ENCODE measurements at places on chromosomes 6 and 20.

DNA sequence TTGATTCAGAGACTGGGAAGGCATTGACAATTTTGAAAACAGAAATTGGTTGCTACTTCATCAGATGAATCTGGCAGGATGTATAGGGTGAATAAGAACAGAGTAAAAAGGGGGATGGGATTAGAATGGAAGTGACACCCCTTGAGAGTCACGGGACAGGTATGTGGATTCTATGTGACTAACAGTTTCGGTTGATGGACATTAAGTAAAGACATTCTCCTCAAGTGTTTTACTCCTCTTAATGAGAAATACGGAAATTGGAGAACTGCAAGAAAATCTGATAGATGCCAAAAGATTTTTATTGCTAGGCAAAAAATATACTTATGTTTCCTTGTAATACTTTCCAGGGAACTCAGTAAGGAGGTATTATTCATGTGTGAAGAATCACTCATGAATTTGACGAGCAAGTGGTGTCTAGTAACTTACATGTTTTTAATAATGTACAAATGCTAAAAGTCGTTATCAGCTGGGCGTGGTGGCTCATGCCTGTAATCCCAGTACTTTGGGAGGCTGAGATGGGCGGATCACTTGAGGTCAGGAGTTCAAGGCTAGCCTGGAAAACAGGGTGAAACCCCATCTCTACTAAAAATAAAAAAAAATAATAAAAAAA is 135.8 kb downstream of the KIF16B start:
- H3K4me1 ChIP-seq, result no peaks in the 10 kb centered on the region
- no peak overlapping the region for H3K27ac ChIP-seq
- H3K4me3 ChIP-seq, result no peak overlapping the region
- H3K27me3 ChIP-seq, result no peaks in the 10 kb centered on the region
- H3K36me3 ChIP-seq, result no peaks in the 10 kb centered on the region

- no peak overlapping the region for H3K4me3 ChIP-seq
- H3K36me3 ChIP-seq, result no peaks in the 10 kb centered on the region
- H3K4me1 ChIP-seq, result no peaks in the 10 kb centered on the region
- no peaks in the 10 kb centered on the region for H3K27me3 ChIP-seq
- no peak for DNase-seq
- no peak overlapping the region for H3K27ac ChIP-seq
Observed at GRCh38 chr6:92124200-92124651, 1295.1 kb downstream of the EPHA7 start.

GRCh38 chr20:22582964-22583772 is 1.2 kb downstream of the FOXA2 start:
- no peaks in the 10 kb centered on the region for H3K27me3 ChIP-seq
- H3K27ac ChIP-seq, result peak overlapping the region; percentile 89
- peaks cover 22% of the 10 kb centered on the region for H3K4me1 ChIP-seq
- peak overlapping the region; percentile 92 for H3K4me3 ChIP-seq
- no peak for DNase-seq

GRCh38 chr20:611843-612185 is 1.7 kb upstream of the TCF15 start:
- H3K27me3 ChIP-seq, result no peaks in the 10 kb centered on the region
- H3K36me3 ChIP-seq, result no peaks in the 10 kb centered on the region
- no peaks in the 10 kb centered on the region for H3K4me1 ChIP-seq

- H3K4me3 ChIP-seq, result no peak overlapping the region
- no peak for DNase-seq
- H3K27ac ChIP-seq, result no peak overlapping the region
- H3K27me3 ChIP-seq, result no peaks in the 10 kb centered on the region
Observed at GRCh38 chr6:170057961-170058877, 232.7 kb downstream of the DLL1 start.

DNA sequence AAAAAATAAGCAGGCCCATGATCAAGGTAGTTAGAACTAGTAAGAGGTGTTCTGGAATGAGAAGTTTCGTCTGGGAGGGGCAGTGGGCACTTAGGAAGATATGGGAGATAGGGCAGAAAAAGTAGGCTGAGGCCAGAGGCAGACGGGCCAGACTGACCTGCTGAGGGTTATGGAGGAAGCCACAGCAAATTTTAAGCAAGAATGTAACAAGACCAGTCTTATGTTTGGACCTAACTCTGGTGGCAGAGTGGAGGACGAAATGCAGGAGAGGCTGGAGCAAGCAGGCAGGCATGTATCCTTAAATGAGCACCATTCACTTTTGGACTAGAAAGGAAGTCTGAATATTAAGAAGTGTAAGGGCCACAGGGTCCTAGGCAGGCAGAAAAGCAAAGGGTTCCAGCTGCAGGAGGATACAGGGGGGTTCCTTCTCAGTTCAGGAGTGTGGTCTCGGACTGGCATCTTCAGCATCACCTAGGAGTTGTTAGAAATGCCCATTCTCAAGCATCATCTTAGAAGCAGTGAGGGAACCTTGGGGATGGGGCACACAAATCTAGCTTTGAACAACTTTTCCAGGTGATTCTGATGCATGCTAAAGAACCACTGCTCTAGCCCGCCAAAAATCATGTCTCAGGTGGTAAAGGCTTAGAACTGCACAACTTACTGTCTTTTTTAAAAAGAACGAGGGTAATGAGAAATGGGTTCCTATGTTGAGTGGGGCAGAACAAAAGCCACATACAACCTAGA is 1.7 kb upstream of the DSTN start:
- H3K36me3 ChIP-seq, result peaks cover 2% of the 10 kb centered on the region
- peak overlapping the region; percentile 88 for H3K4me3 ChIP-seq
- peaks cover 49% of the 10 kb centered on the region for H3K4me1 ChIP-seq
- DNase-seq, result no peak

GRCh38 chr6:1200409-1201101 is 111.3 kb upstream of the FOXQ1 start:
- H3K36me3 ChIP-seq, result no peaks in the 10 kb centered on the region
- no peaks in the 10 kb centered on the region for H3K4me1 ChIP-seq
- H3K27ac ChIP-seq, result no peak overlapping the region
- no peak overlapping the region for H3K4me3 ChIP-seq
- H3K27me3 ChIP-seq, result no peaks in the 10 kb centered on the region

DNA sequence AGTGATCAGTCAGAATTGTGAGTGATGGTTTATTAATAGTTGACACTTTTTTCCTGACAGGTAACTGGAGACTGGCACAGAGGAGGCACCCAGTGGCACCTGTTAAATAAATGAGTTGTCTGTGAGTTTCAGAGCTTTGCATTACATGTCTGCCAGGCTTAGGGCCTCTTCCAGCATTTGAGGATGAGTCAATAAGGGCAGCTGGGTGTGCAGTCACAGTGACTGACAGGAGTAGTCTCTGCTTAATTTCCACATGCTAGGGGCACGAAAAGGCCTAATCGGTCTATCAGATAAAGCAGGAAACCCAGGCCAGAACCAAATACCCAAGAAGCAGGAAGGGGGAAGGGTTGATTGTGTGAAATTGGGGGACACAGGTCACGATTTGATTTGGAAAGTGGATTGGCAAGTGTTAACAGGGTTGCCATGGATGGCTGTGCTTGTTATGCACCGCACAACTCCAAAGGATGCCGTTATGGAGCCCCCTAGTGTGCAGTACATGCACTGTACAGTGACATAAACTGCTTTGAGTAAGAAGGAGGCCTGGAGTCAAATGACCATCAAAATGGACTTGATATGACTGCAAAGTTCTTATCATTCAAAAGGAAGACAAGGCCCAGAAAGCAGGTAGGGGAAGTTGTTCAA is 111.9 kb upstream of the GGTLC1 start:
- H3K4me3 ChIP-seq, result no peak overlapping the region
- peak; percentile 42 for DNase-seq
- H3K27ac ChIP-seq, result no peak overlapping the region
- no peaks in the 10 kb centered on the region for H3K4me1 ChIP-seq
- 0 out of 2 replicates have a peak, but pooled peaks cover 2% of the 10 kb centered on the region for H3K27me3 ChIP-seq

- H3K27me3 ChIP-seq, result peaks cover 10% of the 10 kb centered on the region
- DNase-seq, result no peak
- H3K27ac ChIP-seq, result no peak overlapping the region
Observed at GRCh38 chr6:36285187-36285671, 15.4 kb downstream of the PNPLA1 start.

- no peaks in the 10 kb centered on the region for H3K4me1 ChIP-seq
- no peak for DNase-seq
- no peak overlapping the region for H3K27ac ChIP-seq
- H3K27me3 ChIP-seq, result no peaks in the 10 kb centered on the region
- no peak overlapping the region for H3K4me3 ChIP-seq
Observed at GRCh38 chr6:75169689-75170586, 35.9 kb downstream of the COL12A1 start.

DNA sequence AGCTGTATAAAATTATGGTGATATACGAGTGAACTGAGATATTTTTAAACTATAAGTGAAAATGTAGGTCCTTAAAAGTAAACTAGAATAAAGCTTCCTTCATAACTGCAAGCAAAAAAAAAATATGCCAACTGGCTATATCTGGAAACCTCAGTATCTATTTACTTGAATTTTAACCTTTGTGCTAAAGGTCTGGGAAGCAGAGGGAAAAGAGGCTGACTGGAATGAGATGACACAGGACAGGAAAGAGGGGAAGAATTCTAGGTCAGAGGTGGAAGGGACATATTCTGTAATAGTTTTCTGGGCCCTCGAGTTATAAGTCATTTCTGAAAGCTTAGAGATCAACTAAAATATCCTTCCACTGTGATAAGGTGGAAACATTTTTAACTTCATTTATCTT is 46.8 kb downstream of the AIG1 start:
- H3K36me3 ChIP-seq, result no peaks in the 10 kb centered on the region
- no peaks in the 10 kb centered on the region for H3K27me3 ChIP-seq
- DNase-seq, result no peak
- H3K4me3 ChIP-seq, result no peak overlapping the region
- no peak overlapping the region for H3K27ac ChIP-seq

- no peak overlapping the region for H3K4me3 ChIP-seq
- DNase-seq, result peak; percentile 74
- H3K36me3 ChIP-seq, result no peaks in the 10 kb centered on the region
- H3K27me3 ChIP-seq, result no peaks in the 10 kb centered on the region
Observed at GRCh38 chr6:7058250-7058923, 49.4 kb upstream of the RREB1 start.

- no peaks in the 10 kb centered on the region for H3K27me3 ChIP-seq
- no peak overlapping the region for H3K4me3 ChIP-seq
- H3K4me1 ChIP-seq, result no peaks in the 10 kb centered on the region
Observed at GRCh38 chr6:19668710-19669109, 168.5 kb upstream of the ID4 start.

DNA sequence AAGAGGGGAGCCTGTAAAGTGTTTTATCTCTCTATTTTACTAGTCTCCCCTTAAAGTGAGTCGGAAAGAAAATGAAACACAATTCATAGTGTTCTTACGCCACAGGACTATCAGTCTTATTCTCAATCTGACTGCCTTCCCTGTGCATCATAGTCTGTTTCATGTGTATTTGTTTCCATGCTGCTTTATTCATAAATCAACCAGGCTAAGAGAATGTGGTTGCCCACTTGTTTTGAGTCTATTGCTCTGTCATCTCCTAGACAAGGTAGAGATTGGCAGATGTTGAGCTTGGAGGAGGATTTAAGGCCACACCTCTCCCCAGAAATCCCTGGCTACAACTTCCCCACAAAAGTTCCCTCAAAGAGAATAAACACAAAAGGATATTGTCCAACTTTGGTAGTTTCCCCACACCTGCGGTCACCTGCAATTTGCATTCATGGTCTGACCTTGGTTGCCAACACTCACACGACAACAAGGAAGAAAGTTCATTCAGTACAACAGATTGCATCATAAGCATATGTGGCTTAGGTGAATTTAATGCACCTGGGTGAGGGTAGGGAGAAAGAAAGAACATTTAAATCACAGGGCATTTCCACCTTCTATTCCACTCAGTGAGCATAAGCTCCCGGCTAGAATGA is 167.1 kb upstream of the FBXL4 start:
- H3K27me3 ChIP-seq, result peaks cover 16% of the 10 kb centered on the region
- no peaks in the 10 kb centered on the region for H3K4me1 ChIP-seq
- no peaks in the 10 kb centered on the region for H3K36me3 ChIP-seq
- H3K4me3 ChIP-seq, result no peak overlapping the region
- DNase-seq, result no peak

GRCh38 chr6:163529605-163530004 is 115.1 kb downstream of the QKI start:
- peaks cover 42% of the 10 kb centered on the region for H3K4me1 ChIP-seq
- peak overlapping the region; percentile 36 for H3K27ac ChIP-seq
- H3K36me3 ChIP-seq, result no peaks in the 10 kb centered on the region

- H3K4me3 ChIP-seq, result no peak overlapping the region
- H3K27ac ChIP-seq, result no peak overlapping the region
Observed at GRCh38 chr20:23915844-23916243, 36.3 kb upstream of the CST5 start.

DNA sequence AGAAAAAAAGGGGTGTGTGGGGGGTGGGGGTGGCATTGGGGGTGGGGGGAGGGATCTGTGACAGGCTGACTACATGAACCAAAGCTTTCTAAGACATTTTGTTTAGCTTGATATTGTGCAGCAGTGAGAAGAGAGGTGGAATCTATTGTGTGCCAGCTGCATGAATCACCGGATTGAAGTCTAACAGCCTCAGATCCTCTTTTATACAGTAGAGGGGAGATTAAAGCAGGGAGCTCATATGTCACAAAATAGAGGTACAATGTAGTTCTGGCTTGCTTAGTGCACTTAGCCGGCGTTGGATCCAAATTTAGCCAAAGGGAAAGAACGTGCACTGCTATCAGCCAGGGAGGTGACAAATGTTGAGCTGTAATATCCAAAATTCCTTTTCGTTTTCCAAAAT is 404.2 kb upstream of the CITED2 start:
- DNase-seq, result no peak
- no peak overlapping the region for H3K4me3 ChIP-seq
- peak overlapping the region; percentile 2 for H3K27ac ChIP-seq
- peaks cover 7% of the 10 kb centered on the region for H3K4me1 ChIP-seq

DNA sequence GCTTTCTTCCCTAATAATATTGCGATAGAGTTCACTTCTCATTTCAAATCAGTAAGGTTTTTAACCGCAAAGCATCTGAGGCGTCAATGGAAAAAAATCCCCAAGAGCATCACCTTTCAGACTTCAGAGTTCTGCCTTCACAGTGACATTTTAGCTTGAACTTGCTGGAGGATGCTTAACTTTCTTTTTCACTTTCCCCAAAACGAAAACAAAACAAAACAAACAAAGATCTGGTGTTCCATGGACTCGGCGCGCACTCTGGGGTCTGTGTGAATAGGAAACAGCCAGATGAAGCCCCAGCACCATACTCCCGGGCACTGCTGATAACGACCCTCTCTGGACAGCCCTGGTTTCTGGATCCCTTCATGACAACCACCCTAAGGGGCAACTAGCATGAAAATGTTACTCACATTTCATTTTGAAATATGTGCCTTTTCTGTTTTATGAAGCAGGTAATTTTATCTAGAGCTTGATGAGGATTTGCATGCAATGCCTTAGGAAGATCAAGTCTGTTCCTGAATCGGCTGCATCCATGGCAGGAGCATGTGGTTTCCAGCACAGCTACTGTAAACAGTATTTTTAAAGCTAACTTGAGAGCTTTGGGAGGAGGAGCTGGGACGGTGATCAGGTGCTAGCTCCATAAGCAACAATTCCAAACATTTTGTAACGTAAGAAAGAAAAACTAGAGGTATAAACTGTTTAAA is 44.5 kb downstream of the RAMACL start:
- no peak overlapping the region for H3K27ac ChIP-seq
- H3K4me1 ChIP-seq, result peaks cover 11% of the 10 kb centered on the region
- no peaks in the 10 kb centered on the region for H3K27me3 ChIP-seq
- H3K4me3 ChIP-seq, result peak overlapping the region; percentile 26
- DNase-seq, result no peak
- H3K36me3 ChIP-seq, result no peaks in the 10 kb centered on the region

All from Panc1 (cell line).